PC-3 (cell line): ENCODE measurements at places on chromosomes 11 and 22. TPM values are rescaled to one million over a fixed set of nuclear protein-coding genes. Genes with fewer than 3 reads are reported as not detected.

DNA sequence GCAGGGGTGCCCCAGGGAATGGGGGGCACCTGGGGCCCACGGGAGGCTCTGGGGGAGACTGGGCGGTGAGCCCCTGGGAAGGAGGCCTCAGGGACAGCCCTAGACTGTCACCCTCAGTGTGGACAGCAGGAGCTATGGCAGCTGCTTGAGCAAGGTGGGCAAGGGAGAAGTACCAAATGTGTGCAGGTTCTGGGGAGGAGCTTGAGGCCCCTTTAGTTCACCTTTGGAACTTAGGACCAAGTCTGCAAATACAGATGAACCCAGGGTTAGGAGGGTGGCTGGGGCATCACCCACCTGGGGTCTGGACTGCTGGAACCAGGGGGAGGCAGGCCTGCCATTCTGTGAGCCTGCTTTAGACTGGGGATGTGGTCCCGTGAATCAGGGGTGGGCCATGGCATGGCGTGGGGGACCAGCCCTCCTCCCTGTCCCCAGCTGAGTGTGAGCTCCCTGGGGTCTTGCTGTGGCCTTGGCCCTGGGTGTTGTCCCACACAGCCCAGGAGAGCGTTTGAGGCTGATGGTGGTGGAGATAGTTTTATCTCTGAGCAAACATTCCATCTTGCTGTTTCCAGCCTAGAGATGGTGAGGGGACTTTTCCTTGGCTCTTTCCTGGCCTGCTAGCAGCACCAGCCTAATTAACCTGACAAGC is 122.3 kb downstream of the KCNQ1 start:
- H3K36me3 ChIP-seq: no peaks in the 10 kb centered on the region
- no peak overlapping the region for H3K4me3 ChIP-seq
- no peak for DNase-seq

DNA sequence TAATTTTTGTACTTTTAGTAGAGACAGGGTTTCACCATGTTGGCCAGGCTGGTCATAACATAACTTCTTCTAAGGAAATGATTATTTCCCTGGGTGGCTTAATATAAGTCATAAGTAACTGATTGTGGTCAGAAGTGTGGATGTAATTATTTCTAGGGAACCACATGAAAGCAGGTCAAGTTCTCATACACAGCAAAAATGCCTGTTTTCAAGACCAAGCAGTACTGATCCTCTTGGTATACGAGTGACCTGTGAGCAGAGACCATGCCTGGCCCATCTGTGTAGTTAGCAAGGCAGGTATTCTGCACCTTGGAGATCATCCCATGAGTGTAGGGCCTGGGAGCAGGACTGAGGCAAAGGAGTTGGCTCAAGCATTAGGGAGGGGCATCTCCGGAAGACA is 32.5 kb upstream of the NUCB2 start:
- no peaks in the 10 kb centered on the region for H3K27me3 ChIP-seq
- no peak for DNase-seq
- H3K36me3 ChIP-seq: no peaks in the 10 kb centered on the region
- H3K4me3 ChIP-seq: no peak overlapping the region

GRCh38 chr22:47207387-47207786 is 444.9 kb downstream of the TBC1D22A start:
- H3K4me3 ChIP-seq: no peak overlapping the region
- H3K36me3 ChIP-seq: no peaks in the 10 kb centered on the region
- H3K4me1 ChIP-seq: no peaks in the 10 kb centered on the region
- no peak for DNase-seq
- no peaks in the 10 kb centered on the region for H3K27me3 ChIP-seq
- H3K27ac ChIP-seq: no peak overlapping the region

DNA sequence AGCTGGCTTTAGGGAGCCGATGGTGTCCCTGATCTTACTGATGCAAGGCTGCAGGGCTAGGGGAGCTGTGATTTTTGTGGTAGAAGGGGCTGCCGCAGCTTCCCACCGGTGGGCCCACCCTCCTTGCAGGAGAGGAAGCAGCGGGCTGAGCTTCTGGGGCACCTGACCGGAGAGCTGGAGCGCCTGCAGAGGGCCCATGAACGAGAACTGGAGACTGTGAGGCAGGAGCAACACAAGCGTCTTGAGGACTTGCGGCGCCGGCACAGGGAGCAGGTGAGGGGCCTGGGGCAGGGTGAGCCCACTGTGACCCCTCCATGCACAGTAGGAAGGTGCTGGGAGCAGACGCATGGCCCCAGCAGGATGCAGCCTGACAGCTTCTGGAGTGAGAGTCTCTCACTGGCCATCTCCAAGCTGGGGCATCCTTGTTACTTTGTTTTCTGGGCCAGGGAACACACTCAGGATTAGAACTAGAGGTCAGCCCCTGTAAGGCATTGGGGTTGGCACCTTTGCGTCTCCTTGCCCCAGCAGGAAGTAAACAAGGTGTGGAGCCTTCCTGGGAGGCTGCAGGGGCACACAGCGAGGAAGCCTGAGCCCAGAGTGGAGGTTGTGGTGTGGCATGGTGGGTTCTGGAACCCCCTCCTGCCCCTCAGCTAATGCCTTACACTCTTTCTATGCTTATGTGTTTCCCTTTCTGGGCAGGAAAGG is 66.7 kb downstream of the CEP164 start:
- H3K4me1 ChIP-seq: peaks cover 4% of the 10 kb centered on the region
- H3K4me3 ChIP-seq: no peak overlapping the region
- no peaks in the 10 kb centered on the region for H3K27me3 ChIP-seq
- no peak overlapping the region for H3K27ac ChIP-seq
- DNase-seq: no peak

DNA sequence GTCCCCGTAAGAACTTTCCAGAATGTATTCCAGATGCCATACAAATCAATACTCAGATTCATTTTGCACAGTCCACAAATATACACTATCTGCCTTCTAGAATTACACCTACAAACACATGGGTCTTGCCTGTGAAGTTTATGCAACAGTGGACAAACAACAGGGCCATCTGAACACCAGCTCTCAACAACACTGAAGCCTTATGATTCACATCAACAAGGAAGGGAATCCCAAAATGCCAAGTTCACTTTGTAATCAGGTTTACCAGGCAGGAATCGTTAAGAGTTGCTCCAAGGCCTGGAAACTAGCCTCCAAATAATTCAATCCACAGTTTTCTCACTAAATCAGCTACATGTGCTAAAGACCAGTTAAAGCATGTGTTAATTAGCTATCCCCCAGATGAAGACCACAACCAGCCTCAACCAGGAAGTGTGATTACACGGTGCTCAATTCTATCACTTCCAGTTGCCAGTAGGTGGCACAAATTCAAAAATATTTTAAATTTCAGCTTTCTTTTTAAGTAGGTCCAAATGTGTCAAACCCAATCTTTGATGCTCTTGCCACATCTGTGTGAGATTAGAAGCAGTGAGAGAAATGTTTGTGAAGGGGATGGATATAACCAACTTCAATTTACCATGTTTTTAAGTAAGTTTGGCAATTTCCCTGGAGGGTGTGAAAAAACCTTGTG is 139.1 kb upstream of the BDNF start:
- H3K27me3 ChIP-seq: no peaks in the 10 kb centered on the region
- H3K4me1 ChIP-seq: no peaks in the 10 kb centered on the region
- H3K27ac ChIP-seq: no peak overlapping the region
- peak; percentile 52 for DNase-seq
- no peak overlapping the region for H3K4me3 ChIP-seq
- no peaks in the 10 kb centered on the region for H3K36me3 ChIP-seq

Gene SLC25A18
- total RNA-seq: 0.22 TPM in 1 of 2 replicates, not detected in the other

Gene SNX19
- total RNA-seq: 65.2 and 66.4 TPM in 2 replicates

Gene GLYATL1
- total RNA-seq: not detected in 2 replicates
